Kidney capillary endothelial cell (primary cell): ENCODE measurements at places on chromosomes 6 and 20.

- DNase-seq = peak; percentile 73
Measured at GRCh38 chr6:37819802-37820717, 533 bp downstream of the ZFAND3 start.

- no peak for DNase-seq
Measured at GRCh38 chr6:169174516-169175359, 78.9 kb downstream of the THBS2 start.

- DNase-seq = no peak
Measured at GRCh38 chr6:168387911-168388310, 53.1 kb upstream of the SMOC2 start.

DNA sequence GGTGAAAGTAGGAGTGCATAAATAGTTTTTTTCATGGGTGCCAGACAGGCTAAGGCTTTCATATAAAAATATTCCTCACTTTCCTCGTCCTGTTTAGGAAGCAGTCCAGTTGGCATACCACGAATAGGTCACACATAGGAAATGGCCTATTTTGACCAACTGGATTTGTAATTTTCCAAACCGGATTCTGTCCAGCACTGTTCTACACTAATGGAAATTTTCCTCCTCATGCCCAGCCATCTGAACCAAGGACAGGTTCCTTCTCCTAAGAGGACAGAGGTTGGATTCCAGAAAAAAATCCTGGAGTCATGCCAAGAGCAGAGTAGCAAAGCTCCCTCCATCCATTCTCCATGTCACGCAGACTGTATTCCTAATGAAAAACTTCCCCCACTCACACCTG lies 43.1 kb downstream of the PANK2 start:
- no peak for DNase-seq

- no peak for DNase-seq
Measured at GRCh38 chr6:30829033-30829432, 55.3 kb upstream of the DDR1 start.

GRCh38 chr6:157941101-157941863 lies 40.4 kb upstream of the SYNJ2 start:
- no peak for DNase-seq

- DNase-seq = peak; percentile 73
Measured at GRCh38 chr6:56370127-56370540, 122.8 kb upstream of the COL21A1 start.

DNA sequence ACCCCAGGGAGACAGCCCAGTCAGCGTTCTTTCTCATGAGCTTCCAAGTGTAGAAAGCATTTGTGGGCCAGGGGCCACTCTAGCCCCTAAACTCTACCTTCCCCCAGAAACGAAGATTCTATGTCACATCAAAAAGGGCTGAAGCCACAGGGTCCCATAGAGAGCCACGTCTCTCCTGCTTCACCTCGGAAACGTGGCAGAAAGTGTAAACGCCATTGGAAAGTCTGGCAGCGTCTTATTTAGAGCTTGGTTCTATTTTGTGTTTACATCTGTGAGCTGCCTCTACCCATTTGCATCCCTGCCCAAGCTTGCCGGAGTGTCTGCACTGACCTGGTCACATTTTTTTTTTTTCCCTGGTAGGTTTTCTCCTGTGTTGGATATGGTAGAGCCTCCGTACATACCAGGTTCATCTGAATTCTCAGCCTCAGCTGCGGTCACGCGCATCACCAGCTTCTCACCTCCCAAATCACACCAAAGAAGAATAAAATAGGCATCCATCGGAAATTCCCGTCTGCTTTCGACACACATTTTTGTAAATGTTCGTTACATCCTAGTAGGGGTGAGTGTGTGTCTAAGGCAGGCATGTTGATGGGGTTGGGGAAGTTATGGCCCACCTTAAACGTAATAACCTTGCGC lies 62.6 kb downstream of the NPEPL1 start:
- DNase-seq = no peak

- DNase-seq = peak; percentile 99
Measured at GRCh38 chr6:155493694-155494143, 38.1 kb upstream of the NOX3 start.

- no peak for DNase-seq
Measured at GRCh38 chr20:36487069-36487468, 54.2 kb upstream of the MYL9 start.

- peak; percentile 81 for DNase-seq
Measured at GRCh38 chr20:57628047-57628961, 8.1 kb upstream of the ZBP1 start.

- DNase-seq = no peak
Measured at GRCh38 chr6:73636048-73636447, 17.7 kb downstream of the SLC17A5 start.

GRCh38 chr20:4896971-4897497 lies 104.3 kb downstream of the SLC23A2 start:
- no peak for DNase-seq

GRCh38 chr20:49889935-49890333 lies 25.4 kb downstream of the SPATA2 start:
- DNase-seq = no peak

- no peak for DNase-seq
Measured at GRCh38 chr6:140867336-140867735, 1265.4 kb upstream of the GJE1 start.

- no peak for DNase-seq
Measured at GRCh38 chr6:29447670-29448069, 8.6 kb downstream of the OR10C1 start.

DNA sequence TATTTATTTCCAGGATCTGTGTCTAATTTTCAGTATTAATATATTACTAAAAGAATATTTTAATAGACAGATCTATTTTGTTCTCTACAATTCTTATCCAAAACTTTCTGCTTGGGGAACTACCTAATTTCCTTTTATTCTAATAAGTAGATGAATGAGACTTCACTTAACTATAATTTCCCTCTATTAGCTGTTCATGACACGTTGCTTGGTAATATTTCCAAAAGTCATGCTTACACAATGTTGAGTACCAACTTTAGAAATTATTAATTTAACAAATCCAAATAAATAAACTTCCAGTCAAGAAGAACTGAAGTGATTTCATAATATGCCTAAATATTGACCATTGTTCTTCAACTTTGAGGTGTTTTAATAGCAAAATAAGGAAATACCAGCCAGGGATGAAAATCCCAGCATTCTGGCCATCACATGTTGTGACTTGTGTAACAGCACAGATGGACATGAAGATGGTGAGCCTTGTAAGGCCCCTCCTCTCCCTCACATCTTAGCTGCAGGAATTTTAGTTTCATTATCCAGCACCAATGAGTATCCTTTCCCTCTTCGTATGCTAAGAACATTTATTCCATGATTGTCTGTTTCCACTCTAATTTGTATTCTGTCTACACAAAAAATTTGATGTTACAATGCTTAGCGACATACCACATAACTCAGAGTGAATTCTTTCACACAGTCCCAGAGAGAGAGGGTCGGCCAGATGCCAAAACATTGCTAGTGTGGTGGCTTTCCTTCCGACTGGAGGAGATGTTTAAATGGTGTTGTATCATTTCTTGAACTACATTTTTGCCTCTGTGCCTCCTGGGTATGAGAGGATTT lies 137.5 kb downstream of the FOXA2 start:
- no peak for DNase-seq

DNA sequence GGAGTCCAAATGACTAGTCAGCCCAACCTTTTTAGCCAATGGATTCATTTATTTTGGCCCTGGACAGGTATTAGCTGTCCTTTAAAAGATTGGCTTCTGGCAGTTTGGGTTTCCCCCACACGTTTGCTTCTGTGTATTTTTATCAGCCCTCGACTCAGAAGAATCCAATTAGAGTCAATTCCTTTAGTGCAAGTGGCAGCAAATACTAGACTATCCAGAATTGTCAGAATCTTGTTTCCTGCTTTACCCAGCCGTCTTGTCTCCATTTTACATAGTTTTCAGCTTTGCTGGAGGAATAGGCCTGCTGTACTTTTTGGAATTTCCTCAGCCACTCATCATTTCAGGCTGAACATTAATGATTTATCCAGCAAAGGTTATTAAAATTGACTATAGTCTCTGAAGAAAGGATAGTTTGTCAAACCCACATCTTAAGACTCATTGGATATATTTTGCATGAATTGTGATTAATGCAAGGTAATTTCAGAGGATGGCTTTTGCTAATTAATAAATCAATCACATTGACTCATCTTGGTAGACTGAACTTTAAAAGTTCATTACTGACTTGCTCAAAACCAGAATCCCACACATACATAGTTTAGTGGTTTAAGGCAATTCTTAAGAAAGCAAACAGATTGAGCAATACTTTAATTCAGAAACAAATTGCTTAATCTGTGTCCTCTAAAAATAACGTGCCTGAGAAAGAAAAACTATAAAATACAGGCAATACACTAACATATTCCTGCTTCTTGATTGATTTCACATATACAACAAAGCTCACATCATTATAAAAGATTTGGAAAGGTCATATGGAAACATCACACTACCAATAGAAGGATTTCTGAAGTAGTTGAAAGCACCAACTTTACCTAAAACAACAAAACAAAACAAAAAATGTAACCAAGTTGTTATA lies 62.9 kb upstream of the ZNF217 start:
- DNase-seq = no peak

- DNase-seq = peak; percentile 58
Measured at GRCh38 chr6:159760602-159761057, 1.2 kb upstream of the ACAT2 start.

DNA sequence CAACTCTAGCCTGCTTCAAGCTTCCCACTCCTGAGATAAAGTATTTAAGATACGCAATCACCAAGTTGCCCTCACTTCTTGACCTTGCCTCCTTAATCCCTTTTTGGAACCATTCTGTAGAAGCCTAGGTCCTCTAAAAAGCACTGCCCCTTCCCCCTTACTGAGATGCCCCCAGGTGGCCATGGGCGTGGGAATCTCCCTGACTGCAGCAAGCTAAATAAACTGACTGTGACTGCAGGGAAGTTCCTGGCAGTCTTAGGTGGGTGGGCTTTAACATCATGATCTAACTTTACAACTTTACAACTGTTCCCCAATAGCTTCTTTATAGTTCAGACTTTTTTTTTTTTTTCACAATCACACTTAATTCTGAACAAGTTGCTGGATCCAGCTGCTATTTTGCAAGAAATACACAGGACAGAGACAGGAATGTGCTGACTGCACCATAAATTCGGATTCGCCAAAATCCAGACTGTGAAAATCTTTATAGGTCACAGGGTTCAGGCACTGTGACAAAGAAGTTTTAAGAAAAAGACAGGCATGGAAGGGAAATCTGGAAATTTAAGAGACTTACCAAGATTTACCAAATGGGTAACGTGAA lies 344.2 kb upstream of the SULF2 start:
- DNase-seq = no peak

- no peak for DNase-seq
Measured at GRCh38 chr20:24792641-24793495, 156.2 kb upstream of the CST7 start.

GRCh38 chr6:104608101-104608500 lies 251.6 kb downstream of the HACE1 start:
- no peak for DNase-seq

DNA sequence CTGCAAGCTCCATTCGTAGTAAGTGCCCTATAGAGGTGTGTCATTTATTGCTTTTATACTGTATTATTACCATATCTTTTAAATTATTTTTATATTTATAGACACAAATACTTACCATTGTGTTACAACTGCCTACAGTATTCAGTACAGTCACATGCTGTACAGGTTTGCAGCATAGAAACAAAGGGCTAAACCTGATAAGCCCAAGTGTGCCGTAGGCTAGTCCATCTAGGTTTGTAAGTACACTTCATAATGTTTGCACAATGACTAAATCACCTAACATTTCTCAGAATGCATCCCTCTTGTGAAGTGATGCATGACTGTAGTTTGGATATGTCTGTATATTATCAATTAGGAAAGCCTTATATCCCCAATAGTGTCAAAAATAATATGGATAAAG lies 122.8 kb downstream of the CLVS2 start:
- DNase-seq = no peak

- no peak for DNase-seq
Measured at GRCh38 chr6:91127752-91128151, 540.9 kb upstream of the MAP3K7 start.
